Stimulated activated naive CD8-positive, alpha-beta T cell treated with anti-CD3 and anti-CD28 coated beads, Interleukin-15, Interleukin-2, amounts not matched to agents 100 U/mL and 50 U/mL, for 24 hours (primary cell): ENCODE measurements at places on chromosomes 5 and 9.

- DNase-seq: peak; percentile 66
Measured at GRCh38 chr9:91177661-91178280, 183.9 kb downstream of the AUH start.

GRCh38 chr5:5558102-5558501 is 135.6 kb downstream of the ICE1 start:
- DNase-seq: no peak

GRCh38 chr5:170266570-170267381 is 30.8 kb downstream of the LCP2 start:
- peak; percentile 66 for DNase-seq

DNA sequence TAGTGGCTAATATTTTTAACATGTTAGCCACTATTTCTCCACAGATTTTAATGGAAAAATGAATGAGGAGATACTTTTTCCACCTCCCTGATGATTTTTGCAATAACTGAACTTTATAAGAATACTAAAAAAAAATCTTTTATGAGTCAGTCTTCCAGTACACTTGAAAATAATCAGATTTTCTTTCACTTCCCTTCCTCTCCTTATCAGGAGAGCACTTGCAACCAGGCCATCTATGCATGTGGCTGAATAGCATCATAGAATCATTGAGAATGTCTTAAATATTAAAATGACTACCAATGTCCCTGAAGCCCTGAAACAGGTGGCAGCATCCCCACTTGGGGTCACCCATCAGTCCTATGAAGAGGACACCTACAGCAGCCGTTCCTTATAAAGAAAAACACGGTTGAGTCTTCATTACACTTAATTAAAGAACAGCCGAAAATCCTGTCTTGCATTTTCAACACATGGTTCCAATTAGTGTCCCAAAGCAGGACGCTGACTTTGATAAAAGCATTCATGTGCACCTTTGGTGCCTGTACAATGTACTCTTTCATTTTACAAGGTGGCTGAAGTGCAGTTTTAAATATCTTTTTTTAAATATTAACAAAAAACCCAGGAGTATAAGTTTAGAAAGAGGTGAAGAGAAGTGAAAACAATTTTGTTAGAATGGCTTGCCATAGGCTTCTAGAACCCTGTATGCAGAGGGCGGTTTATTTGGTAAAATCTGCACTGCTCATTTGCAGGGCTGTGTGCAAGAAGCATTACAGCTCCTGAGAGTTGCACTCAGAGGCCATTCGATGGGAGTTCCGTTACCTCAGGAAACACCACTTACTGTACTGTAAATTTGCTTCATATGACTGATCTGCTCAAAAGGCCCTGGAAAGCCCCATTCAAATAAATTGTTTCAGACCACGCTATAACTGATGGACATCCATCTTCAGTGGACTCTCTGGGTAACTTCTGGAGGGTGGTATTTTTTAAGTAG is 106.9 kb upstream of the VCAN start:
- DNase-seq: no peak
